ENCODE measurements at places on chromosomes 16 and 17. TPM values are rescaled to one million over a fixed set of nuclear protein-coding genes. Genes with fewer than 3 reads are reported as not detected.

- peak; percentile 33 for DNase-seq
Observed at GRCh38 chr17:74153456-74153810, 50.0 kb upstream of the RPL38 start.

Gene FOXC2
- total RNA-seq = 3.9 TPM

- DNase-seq = no peak
Observed at GRCh38 chr16:7182510-7183109, 150.0 kb upstream of the RBFOX1 start.

Gene CTDNEP1
- total RNA-seq = 15.5 TPM

DNA sequence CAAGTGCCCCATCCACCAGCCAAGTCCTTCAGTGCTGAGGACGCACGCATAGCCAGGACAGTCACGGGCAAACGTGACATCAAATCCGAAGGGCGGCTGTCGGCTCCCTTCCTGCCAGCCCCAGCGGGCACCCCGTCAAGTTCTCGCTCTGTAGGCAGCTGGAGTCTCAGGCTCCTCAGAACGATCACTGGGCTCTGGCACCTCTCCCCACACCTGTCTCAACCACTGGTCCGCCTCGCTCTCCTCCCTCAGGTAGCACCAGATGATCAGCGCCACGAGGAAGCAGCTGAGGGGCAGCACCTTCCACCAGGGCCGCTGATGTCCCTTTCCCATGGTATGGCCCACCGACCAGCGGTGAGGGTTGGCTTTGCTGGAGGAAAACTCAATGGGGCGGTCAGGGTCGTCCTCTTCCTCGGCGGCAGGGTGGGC is 422 bp downstream of the UQCC4 start:
- DNase-seq = no peak

GRCh38 chr17:17381446-17382064 is 78.4 kb downstream of the NT5M start:
- DNase-seq = no peak

Gene KRT31
- not detected for total RNA-seq

- DNase-seq = no peak
Observed at GRCh38 chr16:74034200-74034599, 262.4 kb upstream of the PSMD7 start.

DNA sequence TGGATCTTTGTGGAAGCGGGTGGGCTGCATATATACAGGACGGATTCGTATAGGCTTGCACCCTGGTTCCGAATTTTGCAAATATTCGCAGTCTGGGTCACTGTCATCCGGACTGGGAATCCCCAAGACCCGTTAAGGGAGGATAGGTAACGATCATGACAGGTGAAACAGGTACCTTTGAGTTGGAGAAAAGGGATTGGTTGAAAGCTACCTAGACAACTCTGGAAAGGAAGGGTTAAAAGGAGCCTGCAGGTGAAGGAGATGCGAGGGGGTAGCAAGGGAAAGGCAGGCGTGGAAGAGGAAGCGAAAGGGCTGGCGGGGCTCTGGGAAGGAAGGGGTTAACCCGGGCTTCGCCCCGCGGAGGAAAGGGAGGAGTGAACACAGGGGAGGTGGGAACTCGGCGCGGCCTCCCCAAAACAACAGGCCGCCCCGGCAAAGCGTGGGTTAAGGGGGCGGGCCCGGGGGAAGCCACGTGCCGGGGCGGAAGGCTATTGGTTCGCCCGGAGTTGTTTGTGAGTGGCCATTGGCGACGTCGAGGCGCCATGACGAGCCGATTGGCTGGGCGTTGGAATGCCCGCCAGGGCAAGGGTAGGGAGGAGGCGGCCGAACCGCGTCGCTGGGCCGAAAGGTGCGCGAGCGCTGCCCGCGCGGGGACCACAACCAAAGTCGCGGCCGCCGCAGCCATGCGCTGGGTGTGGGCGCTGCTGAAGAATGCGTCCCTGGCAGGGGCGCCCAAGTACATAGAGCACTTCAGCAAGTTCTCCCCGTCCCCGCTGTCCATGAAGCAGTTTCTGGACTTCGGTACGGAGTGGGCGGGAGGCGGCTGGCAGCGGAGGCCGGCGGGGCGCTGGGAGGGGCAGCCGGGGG is at the start of gene PDK2:
PDK2 (plus strand) TSS at position 599 of the 867 bp plus-strand sequence; CDS start at position 684, 85 bp downstream.
- peak; percentile 95 for DNase-seq

DNA sequence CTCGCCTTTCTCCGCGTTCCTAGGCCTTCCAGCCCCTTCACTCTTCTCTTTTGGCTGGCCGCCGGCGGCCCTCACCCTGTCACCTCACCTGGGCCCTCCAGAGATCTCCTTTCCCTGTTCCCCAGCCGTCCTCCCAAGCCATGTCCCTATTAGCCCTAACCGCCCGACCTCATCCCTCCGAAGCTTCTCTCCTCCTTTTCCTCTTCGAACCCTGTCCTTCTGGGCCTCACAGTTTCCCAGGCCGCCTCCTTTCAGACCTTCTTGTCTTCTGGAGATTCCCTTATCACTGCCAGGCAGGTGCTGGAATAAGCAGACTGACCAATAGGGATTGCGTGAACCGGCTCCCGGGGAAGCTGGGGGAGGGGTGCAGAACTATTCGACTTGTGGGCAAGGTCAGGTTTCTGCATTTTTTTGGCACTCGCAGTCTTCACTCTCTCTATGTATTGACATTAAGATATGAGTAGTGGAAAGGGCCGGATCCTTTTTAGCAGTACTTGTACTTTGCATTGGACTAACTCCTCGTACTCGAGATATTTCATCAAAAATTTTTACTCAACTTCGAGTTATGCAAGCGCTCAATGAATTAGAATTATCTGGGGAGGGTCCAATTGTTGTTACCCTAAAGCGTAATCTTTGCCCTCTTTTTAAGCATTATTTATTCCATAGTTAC is 690 bp downstream of the RHOT1 start:
- DNase-seq = peak; percentile 57

GRCh38 chr17:50468304-50469207 is at the start of gene CHAD:
TSS of gene CHAD (minus strand) at chr17:50468880. CDS start at chr17:50468813, 67 bp downstream.
- no peak for DNase-seq

- no peak for DNase-seq
Observed at GRCh38 chr17:8747742-8748141, 3.1 kb upstream of the CCDC42 start.

Gene PRSS21
- total RNA-seq = not detected

- DNase-seq = no peak
Observed at GRCh38 chr16:4936991-4937781, at the start of gene PPL. TSS of gene PPL (minus strand) at chr16:4937148. CDS start at chr16:4937045, 103 bp downstream.

GRCh38 chr17:61328351-61328750 is 71.3 kb upstream of the TBX2 start:
- DNase-seq = no peak

- DNase-seq = peak; percentile 94
Observed at GRCh38 chr17:8209907-8210760, at the start of gene AURKB. TSS of gene AURKB (minus strand) at chr17:8210575. CDS start at chr17:8210224, 351 bp downstream.

DNA sequence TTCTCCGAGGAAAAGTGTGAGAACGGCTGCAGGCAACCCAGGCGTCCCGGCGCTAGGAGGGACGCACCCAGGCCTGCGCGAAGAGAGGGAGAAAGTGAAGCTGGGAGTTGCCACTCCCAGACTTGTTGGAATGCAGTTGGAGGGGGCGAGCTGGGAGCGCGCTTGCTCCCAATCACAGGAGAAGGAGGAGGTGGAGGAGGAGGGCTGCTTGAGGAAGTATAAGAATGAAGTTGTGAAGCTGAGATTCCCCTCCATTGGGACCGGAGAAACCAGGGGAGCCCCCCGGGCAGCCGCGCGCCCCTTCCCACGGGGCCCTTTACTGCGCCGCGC is at the start of gene ERBB2:
ERBB2 (plus strand) TSS at position 247 of the 330 bp plus-strand sequence. CDS start 175 bp downstream, outside the sequence.
- DNase-seq = peak; percentile 64

- DNase-seq = peak; percentile 55
Observed at GRCh38 chr17:7479213-7480088, at the start of gene ZBTB4. TSS of gene ZBTB4 (minus strand) at chr17:7479631. CDS start at chr17:7466801, 12,830 bp downstream.

Measured in SJSA1 (cell line).